ENCODE measurements at places on chromosomes 3 and 15. TPM values are rescaled to one million over a fixed set of nuclear protein-coding genes. Genes with fewer than 3 reads are reported as not detected.

NOX5 gene
- total RNA-seq = not detected

MUC4 gene
- under 0.01 TPM for total RNA-seq

RTP1 gene
- total RNA-seq = not detected

TRIM69 gene
- total RNA-seq = 7.5 TPM

CTXN2 gene
- total RNA-seq = not detected

FBXL22 gene
- total RNA-seq = 0.52 TPM

LIPC gene
- 0.73 TPM for total RNA-seq

CACNA1D gene
- total RNA-seq = 0.84 TPM

MLH1 gene
- 41.5 TPM for total RNA-seq

HIGD2B gene
- total RNA-seq = 0.63 TPM

ARGFX gene
- not detected for total RNA-seq

CLSTN2 gene
- total RNA-seq = not detected

CMTM8 gene
- total RNA-seq = 2.9 TPM

KLHDC8B gene
- total RNA-seq = 2.7 TPM

GPX1 gene
- total RNA-seq = 149 TPM

HIGD1A gene
- 42.1 TPM for total RNA-seq

TRPM1 gene
- not detected for total RNA-seq

RAB27A gene
- total RNA-seq = 16.5 TPM

C3orf49 gene
- not detected for total RNA-seq

RTP3 gene
- 0.10 TPM for total RNA-seq

GOLGA6B gene
- total RNA-seq = not detected

AADAC gene
- not detected for total RNA-seq

LSM3 gene
- total RNA-seq = 7.1 TPM

PRR20G gene
- total RNA-seq = not detected

NANOGP8 gene
- 0.21 TPM for total RNA-seq

DZIP1L gene
- 0.21 TPM for total RNA-seq

NPAP1 gene
- not detected for total RNA-seq

SPATA12 gene
- not detected for total RNA-seq

ROBO2 gene
- under 0.01 TPM for total RNA-seq

LRTM1 gene
- not detected for total RNA-seq

CCDC80 gene
- under 0.01 TPM for total RNA-seq

GNL3 gene
- 110 TPM for total RNA-seq

GOLGA6L7 gene
- total RNA-seq = not detected

ACTC1 gene
- total RNA-seq = not detected

ACP3 gene
- 18.1 TPM for total RNA-seq

SLC25A26 gene
- 30.5 TPM for total RNA-seq

LRRC31 gene
- not detected for total RNA-seq
